Large intestine (tissue), 12 donors: ENCODE measurements at places on chromosomes 6 and 20. TPM values are rescaled to one million over a fixed set of nuclear protein-coding genes. Genes with fewer than 3 reads are reported as not detected.
A peak's percentile ranks its signal among the peaks of the same experiment; 100 is the strongest.

Gene NRSN1
- polyA plus RNA-seq, result 10.0 TPM

GRCh38 chr6:51474022-51474975, 613.1 kb downstream of the PKHD1 start:
- H3K4me3 ChIP-seq, result no peak overlapping the region
- H3K4me1 ChIP-seq, result peaks cover 2% of the 10 kb centered on the region
- no peaks in the 10 kb centered on the region for H3K36me3 ChIP-seq
- DNase-seq, result no peak
- no peak overlapping the region for H3K27ac ChIP-seq
- no peaks in the 10 kb centered on the region for H3K27me3 ChIP-seq

Gene NFKBIL1
- polyA plus RNA-seq, result 23.4 TPM

Gene CTAGE9
- 0.73 TPM for polyA plus RNA-seq

DNA sequence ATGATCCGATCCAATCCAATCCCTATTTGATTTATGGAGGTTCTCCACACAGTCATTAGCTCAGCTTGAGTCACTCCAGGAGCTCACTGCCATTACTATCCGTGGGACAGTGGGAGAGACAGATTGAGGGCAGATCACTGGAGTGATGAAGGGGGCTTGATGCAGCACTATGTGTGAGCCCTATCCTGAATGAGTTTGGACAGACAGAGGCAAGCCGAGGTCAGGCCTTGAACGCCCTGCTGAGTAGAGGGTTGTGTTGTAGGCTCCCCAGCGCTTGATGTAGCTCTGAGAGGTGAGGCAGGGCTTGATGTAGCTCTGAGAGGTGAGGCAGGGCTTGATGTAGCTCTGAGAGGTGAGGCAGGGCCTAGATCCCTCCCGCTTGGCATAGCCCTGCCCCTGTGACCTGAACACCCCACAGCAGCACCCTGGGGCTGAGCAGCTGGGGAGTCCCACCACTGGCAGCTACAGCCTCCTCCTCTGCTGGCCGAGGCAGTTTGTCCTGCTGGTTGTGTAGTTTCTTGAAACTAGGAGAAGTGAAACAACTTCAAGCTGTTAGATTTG, 58.7 kb downstream of the ZFAND3 start:
- no peaks in the 10 kb centered on the region for H3K27me3 ChIP-seq
- H3K4me3 ChIP-seq, result no peak overlapping the region
- H3K27ac ChIP-seq, result no peak overlapping the region
- H3K36me3 ChIP-seq, result no peaks in the 10 kb centered on the region
- H3K4me1 ChIP-seq, result no peaks in the 10 kb centered on the region

DNA sequence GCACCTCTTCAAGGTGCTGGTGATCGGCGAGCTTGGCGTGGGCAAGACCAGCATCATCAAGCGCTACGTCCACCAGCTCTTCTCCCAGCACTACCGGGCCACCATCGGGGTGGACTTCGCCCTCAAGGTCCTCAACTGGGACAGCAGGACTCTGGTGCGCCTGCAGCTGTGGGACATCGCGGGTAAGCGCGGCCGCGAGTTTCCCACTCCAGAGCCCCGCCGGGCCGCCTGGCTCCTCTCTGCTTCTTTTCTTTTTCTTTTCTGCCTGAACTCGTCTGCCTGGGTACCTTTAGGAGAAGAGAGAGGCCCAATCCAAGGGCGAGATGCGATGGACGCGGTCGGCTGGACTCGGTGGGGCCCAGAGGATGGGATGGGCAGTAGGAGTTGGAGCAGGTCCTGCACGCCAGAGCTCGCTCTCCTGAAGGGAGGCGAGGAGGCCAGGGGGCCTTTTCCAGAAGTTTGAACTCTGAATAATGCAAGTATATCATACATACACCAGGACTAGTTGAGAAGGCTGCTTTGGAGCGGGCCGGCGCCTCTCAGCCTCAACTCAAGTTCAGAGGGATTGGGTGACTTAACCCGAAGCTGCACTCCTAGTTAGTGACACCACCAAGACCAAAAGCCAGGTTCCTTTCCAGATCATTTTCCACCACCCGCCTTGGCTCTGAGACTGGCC, 445 bp downstream of the RAB32 start:
- no peaks in the 10 kb centered on the region for H3K4me1 ChIP-seq
- H3K27me3 ChIP-seq, result no peaks in the 10 kb centered on the region
- peak; percentile 84 for DNase-seq
- H3K4me3 ChIP-seq, result peak overlapping the region; percentile 84
- peak overlapping the region; percentile 98 for H3K27ac ChIP-seq

DNA sequence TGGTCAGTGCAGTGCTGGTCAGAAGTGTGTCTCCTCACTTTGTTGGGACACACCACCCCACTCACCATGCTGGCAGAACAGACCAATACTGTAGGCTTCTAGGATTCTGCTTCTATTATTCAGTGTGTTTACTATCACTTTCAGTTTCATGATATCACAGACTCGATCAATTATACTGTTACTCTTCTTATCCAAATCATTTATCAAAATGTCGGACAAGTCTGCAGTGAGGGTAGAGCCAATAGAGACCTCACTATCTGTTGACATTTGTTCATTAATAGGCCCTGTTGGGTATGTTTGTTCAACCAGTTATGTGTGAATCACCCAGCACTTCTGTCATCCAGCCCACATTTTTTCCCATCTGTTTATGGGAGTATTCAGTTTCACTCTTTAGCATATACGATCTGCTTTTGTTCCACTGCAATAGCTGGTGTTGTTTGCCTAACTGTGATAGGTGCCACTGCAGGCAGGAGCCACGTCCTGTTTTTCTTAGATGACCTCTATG, 140.1 kb downstream of the NRN1 start:
- H3K4me1 ChIP-seq, result no peaks in the 10 kb centered on the region
- H3K27ac ChIP-seq, result no peak overlapping the region
- H3K27me3 ChIP-seq, result no peaks in the 10 kb centered on the region
- no peak overlapping the region for H3K4me3 ChIP-seq

GRCh38 chr20:36097337-36098151, 57.0 kb upstream of the EPB41L1 start:
- peak overlapping the region; percentile 72 for H3K27ac ChIP-seq
- H3K36me3 ChIP-seq, result no peaks in the 10 kb centered on the region
- peaks cover 4% of the 10 kb centered on the region for H3K27me3 ChIP-seq
- H3K4me3 ChIP-seq, result no peak overlapping the region

DNA sequence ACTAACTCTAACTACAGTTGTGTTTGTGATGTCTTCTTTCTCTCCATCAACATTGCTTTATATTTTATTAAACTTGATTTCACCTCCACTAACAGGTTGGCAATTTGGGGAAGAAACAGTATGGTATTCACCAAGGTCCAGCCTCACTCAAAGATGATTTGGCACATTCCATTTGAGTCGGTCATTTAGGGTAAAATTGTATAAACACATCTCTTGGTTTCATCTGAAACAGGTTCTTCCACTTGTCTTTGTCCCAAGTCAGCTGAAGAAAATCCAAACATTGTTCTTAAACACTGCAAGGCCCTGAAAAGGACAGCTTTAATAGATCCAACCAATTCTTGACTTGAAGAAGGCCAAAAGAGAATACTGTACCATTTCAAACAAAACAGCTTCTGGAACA, 104.9 kb upstream of the NT5E start:
- DNase-seq, result no peak
- no peaks in the 10 kb centered on the region for H3K4me1 ChIP-seq
- H3K36me3 ChIP-seq, result no peaks in the 10 kb centered on the region
- no peak overlapping the region for H3K27ac ChIP-seq

Gene ATAT1
- polyA plus RNA-seq, result 36.6 TPM

Gene TRIM31
- 5.7 TPM for polyA plus RNA-seq

DNA sequence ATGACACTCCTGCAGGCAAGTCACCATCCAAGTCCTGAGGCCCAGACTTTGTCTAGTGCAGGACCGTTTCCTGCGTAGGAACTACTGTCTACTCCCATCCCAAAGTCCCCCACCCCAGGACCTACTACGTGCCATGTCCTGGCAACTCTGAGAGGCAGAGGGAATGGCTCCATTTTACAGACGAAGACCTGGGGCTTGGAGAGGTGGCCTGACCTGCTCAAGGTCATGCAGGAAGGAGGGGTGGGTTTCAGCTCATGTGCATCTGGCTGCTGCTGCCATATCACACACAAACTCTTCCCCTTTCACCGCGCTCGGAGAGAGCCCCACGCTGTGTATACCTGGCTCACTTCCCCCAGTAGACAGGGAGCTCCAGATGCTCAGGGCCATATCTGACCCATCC, 1.2 kb upstream of the NOL4L start:
- H3K36me3 ChIP-seq, result no peaks in the 10 kb centered on the region
- H3K4me3 ChIP-seq, result no peak overlapping the region
- no peak overlapping the region for H3K27ac ChIP-seq

DNA sequence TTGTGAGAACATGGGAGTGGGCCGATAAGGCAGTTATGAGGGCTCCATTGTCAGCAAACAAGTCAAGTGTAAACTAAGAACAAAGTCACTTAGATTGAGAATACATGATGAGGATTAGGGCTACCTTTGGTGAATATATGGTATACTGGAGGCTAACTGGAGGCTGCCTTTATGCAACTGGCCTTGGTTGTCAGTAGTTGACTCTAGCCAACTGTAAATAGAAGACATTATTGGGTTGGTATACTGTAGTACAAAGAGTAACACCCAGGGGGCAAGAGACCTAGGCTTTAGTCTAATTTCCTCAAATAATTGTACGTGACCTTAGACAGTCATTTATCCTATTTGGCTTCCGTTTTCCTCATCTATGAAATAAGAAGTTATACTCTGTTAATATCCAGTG, 235.2 kb downstream of the ARID1B start:
- H3K36me3 ChIP-seq, result no peaks in the 10 kb centered on the region
- H3K27me3 ChIP-seq, result no peaks in the 10 kb centered on the region
- peak overlapping the region; percentile 66 for H3K27ac ChIP-seq
- no peak overlapping the region for H3K4me3 ChIP-seq
- no peak for DNase-seq
- peaks cover 19% of the 10 kb centered on the region for H3K4me1 ChIP-seq

- peaks cover 85% of the 10 kb centered on the region for H3K27me3 ChIP-seq
- H3K4me1 ChIP-seq, result peaks cover 7% of the 10 kb centered on the region
- no peak overlapping the region for H3K27ac ChIP-seq
- DNase-seq, result no peak
- peak overlapping the region; percentile 41 for H3K4me3 ChIP-seq
- H3K36me3 ChIP-seq, result no peaks in the 10 kb centered on the region
Measured at GRCh38 chr6:99589290-99589672, 17.4 kb upstream of the PRDM13 start.

Gene CYP24A1
- not detected for polyA plus RNA-seq

Gene KIAA0408
- polyA plus RNA-seq, result 11.2 TPM

DNA sequence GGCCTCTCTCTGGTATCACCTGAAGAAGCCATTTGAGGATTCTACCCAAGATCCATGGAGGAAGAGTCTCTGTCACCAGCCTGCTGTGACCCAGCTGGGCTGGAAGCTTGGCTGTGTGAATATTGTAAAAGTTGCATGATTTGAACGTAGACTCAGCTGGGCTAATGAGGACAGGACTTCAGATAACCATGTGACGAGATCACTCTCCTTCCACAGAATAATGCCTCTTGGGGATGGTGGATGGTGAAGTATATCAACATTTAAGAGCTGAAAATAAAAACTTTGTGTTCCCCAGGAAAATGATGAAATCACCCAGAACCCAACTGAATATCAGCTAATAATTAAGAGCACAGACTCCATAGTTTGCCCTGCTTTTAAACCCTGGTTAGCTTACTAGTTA, 427.9 kb downstream of the CD83 start:
- no peaks in the 10 kb centered on the region for H3K36me3 ChIP-seq
- DNase-seq, result no peak
- no peaks in the 10 kb centered on the region for H3K27me3 ChIP-seq
- H3K4me1 ChIP-seq, result peaks cover 17% of the 10 kb centered on the region
- H3K4me3 ChIP-seq, result no peak overlapping the region
- no peak overlapping the region for H3K27ac ChIP-seq

- H3K27me3 ChIP-seq, result no peaks in the 10 kb centered on the region
- peaks cover 18% of the 10 kb centered on the region for H3K4me1 ChIP-seq
- H3K36me3 ChIP-seq, result no peaks in the 10 kb centered on the region
- peak overlapping the region; percentile 61 for H3K27ac ChIP-seq
- no peak overlapping the region for H3K4me3 ChIP-seq
Measured at GRCh38 chr6:137233911-137234863, 15.0 kb upstream of the IFNGR1 start.

Gene PCMTD2
- 83.8 TPM for polyA plus RNA-seq

GRCh38 chr6:92589996-92590395, 829.4 kb downstream of the EPHA7 start:
- H3K4me1 ChIP-seq, result no peaks in the 10 kb centered on the region
- DNase-seq, result no peak
- no peak overlapping the region for H3K27ac ChIP-seq
- no peaks in the 10 kb centered on the region for H3K27me3 ChIP-seq

Gene PHACTR3
- 8.3 TPM for polyA plus RNA-seq

DNA sequence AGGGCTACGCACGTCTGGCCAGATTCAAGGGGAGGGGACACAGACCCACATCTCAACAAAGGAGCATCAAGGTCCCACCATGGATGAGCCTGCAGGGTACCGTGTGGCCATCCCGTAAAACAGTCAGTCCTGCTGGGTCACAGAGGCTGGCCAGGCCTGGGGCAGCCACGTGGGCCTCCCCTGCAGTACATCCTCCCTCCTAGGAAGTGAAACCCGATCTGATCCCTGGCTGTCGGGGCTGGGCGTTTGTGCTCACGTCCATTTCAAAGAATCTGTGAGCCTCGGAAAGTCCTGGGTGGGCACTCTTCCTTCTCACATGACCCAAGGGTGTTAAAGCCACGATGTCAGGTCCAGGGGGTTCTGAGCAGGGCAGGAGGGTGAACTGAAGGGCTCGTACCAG, 14.3 kb downstream of the SULF2 start:
- H3K4me3 ChIP-seq, result no peak overlapping the region
- no peaks in the 10 kb centered on the region for H3K27me3 ChIP-seq
- no peaks in the 10 kb centered on the region for H3K36me3 ChIP-seq
- peaks cover 26% of the 10 kb centered on the region for H3K4me1 ChIP-seq
- H3K27ac ChIP-seq, result no peak overlapping the region

GRCh38 chr6:154414021-154414813, 57.6 kb upstream of the IPCEF1 start:
- H3K4me1 ChIP-seq, result peaks cover 3% of the 10 kb centered on the region
- no peak overlapping the region for H3K4me3 ChIP-seq
- no peak for DNase-seq
- H3K36me3 ChIP-seq, result peaks cover 71% of the 10 kb centered on the region
- H3K27ac ChIP-seq, result no peak overlapping the region

Gene SRSF12
- polyA plus RNA-seq, result 2.6 TPM

Gene SEMG1
- not detected for polyA plus RNA-seq

Gene SAMD3
- polyA plus RNA-seq, result 3.6 TPM

Gene CNR1
- polyA plus RNA-seq, result 14.8 TPM

DNA sequence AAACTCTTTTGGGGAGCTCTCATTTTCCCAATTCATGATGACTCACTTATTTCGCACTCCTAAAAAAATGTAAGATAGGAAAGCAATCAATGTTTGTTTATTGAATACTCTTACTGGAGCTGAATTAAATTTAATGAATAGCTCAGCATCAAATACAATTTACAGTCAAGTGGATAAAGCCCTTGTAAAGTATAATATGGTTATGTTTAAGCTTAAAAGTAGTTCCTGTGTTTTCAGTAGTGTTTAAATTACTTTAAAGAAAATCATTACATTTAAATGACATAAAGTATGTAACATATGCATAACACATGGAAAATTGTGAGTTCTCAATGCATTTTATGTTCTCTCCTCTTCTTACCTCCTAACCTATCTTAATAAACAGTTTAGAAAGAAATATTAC, at the start of gene OR2B3:
Gene OR2B3, minus strand, starts transcription at position 101 of the 400 bp plus-strand sequence. Its CDS starts 65 bp downstream, at position 36.
- H3K4me3 ChIP-seq, result no peak within 1 kb of the TSS
- no peak for DNase-seq
- no peaks in the 10 kb centered on the region for H3K36me3 ChIP-seq
- no peaks in the 10 kb centered on the region for H3K4me1 ChIP-seq

Gene SNAI1
- 4.4 TPM for polyA plus RNA-seq
